ENCODE measurements at places on chromosomes 2 and 18.

- DNase-seq: peak; percentile 29
Measured at GRCh38 chr2:206423147-206423546, 20.2 kb upstream of the ADAM23 start.

- no peak for DNase-seq
Measured at GRCh38 chr2:48146552-48146951, 240.3 kb upstream of the FBXO11 start.

GRCh38 chr18:23591011-23591410 lies 4.7 kb upstream of the NPC1 start:
- no peak for DNase-seq

DNA sequence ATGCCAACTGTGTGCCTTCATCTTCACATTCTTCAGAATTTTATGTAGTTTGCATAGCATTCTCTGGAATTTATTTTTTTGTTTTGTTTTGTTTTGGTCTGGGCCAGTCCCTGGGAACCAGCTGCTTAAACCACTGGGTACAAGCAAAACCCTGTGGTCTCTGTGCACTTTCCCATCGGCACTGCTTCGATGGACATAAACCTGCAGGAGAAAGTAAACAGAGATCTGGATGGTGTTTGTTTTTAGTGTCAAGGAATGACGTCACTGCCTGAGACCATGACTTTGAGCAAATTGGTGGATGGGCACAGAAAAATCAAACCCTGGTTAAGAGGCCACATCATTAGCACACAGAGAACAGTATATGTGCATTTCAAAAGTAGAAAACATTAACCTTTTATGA lies 64.7 kb upstream of the RASGRP3 start:
- DNase-seq: peak; percentile 65

GRCh38 chr2:232532419-232532818 lies 6.5 kb downstream of the CHRND start:
- DNase-seq: no peak

- DNase-seq: peak; percentile 72
Measured at GRCh38 chr2:114472246-114472645, 29.8 kb downstream of the DPP10 start.

- DNase-seq: no peak
Measured at GRCh38 chr18:58102018-58102417, 58.0 kb downstream of the NEDD4L start.

DNA sequence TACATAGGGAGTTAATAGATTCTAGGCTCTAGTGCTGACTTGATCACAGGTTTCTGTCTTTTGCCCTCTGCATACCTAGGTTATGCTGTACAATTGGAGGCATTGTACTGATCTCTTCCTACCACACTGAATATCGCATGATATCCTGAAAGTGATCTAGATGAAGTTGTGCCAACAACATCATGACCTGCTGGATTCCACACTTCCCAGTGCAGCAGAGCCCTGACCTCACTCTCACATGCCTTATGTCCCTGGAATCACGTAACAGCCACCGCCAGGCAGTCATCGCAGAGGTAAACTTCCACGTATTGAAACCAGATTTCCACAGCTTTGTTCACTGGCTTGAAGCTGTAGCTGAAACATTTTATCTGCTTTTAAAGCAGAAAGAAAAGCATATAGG lies 214.0 kb downstream of the ANKRD30B start:
- DNase-seq: no peak

DNA sequence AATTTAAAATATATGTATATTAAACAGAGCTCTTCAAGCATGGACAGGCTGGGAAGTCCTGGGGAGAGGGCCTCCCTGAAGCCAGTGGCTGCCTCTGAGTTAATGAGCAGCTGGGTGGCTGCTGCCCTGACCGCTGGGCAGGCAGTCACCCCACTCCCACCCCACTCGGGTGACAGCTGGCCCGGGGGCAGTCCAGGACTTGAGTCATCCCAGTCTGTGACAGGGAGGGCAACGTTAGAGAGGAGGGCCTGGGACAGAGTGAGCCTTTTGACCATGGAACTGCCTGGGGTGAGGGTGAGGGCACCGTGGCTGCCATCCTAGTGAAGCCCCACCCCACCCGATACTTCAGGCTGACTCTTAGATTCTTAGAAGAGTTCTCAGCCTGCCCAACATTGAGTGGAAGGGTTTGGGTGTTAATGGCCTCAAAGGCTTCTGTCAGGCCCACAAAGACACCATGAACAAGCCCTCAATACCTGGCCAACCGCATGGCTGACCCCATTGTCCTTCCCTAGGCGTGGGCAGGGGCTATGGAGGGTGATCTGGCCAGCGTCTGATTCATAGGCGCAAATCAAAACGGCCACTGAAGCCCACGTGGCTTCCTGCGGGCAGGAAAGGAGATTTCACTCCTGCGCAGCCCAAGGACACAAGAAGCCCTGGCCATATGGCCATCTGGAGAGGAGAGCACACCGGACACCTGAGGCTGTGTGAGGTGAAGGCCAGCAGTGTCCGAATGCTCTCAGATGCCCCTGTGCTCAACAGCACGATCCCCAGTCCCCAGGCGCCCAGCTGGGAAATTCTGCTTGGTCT lies 47.5 kb downstream of the MRPS5 start:
- no peak for DNase-seq

DNA sequence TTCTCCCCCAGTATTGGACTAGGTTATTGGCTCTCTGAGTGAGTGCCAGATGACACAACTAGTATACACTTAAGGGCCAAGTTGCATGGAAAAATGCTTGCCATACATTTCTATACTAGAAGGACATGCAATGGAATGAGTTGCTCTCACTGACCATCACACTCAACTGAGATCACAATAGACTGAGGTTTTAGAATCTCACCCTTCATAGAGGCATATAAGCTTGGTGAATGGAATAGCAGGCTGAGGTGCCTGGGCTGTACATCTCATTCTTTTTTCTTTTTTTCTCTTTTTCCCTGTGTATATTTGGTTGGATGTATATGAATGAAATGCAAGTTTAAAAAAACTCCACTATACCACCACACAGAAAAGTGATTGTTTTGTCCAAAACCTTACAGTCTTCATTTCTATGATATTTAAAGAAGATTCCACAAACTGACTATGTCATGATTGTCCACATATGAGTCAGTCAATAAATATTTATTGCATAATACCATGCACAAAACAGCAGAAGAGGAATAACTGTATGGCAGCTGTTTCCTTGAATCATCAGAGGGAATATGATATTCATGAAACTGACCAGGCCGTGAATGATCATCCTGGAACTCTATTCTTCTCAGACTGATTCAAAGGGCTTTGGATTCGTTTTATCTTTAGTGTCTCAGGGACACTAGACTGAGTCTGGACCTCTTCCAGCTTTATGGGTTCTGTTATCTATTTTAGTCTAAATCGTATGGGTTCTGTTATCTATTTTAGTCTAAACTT lies 122.6 kb upstream of the STK17B start:
- no peak for DNase-seq

GRCh38 chr2:240217431-240218301 lies 77.2 kb upstream of the OTOS start:
- no peak for DNase-seq

GRCh38 chr18:7104649-7105048 lies 12.9 kb downstream of the LAMA1 start:
- DNase-seq: no peak

DNA sequence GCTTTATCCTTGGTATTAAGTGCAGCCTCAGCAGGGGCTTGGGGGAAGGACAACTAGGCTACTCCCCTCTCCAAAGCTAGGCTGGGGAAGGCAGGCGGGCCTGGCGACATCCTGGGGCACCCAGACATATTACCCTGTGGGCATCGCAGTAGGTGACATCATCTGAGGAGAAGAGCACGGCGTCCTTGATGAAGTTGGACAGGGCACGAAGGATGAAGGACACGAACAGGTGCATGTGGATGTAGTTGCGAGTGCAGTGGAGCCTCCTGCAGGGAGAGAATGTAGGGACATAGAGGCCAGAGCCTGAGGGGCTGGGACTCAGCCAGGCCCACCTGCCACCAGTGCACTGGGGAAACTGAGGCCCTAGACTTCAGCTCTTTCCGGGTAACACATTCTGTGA lies 32.3 kb downstream of the TMEM37 start:
- no peak for DNase-seq

Data from NCI-H1417 (cell line).